ENCODE measurements at places on chromosomes 6 and 20.

DNA sequence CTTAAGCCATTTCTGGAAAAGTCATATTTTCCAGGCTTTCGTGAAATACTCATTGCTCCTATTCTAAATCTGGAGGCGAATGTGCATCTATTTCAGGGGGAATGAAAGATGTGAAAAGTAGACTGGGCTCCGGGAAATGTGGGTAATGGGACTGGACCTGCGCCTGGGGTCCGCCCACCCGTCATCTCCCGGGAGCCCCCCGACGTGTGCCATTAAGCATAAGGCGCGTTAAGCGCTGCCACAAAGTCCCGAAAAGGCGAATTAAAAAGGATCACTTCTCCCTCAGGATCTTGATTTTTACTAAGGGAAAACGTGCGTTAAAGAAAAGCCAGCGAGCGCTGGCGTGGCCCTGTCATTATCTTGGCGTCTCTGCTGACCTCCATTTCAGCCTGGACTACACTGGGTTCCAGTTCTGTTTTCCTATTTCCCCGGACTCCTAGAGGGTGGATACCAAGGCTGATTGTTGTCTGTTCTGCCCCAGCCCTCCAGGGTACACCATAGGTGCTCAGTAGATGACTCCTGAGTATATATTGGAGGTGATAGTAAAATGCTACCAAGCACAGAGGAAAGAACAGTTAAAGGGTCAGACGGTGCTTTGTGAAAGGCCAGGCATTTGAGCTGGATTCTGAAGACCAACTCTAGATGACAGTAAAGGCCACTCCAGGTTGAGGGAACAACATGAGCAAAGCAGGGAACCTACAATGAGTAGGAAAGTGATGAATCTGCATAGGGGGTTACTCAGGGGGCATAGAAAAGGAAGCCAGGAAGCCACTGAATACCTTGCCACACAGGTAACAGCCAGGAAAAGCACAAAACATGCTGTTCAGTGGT lies 89.2 kb upstream of the ARID1B start:
- DNase-seq, result peak; percentile 58

- DNase-seq, result no peak
Observed at GRCh38 chr6:52230685-52231084, 13.6 kb downstream of the IL17F start.

- DNase-seq, result no peak
Observed at GRCh38 chr6:166605752-166606151, 19.3 kb upstream of the RAMACL start.

GRCh38 chr6:8639928-8640649 lies 204.7 kb upstream of the SLC35B3 start:
- DNase-seq, result no peak

- no peak for DNase-seq
Observed at GRCh38 chr6:154228521-154228905, 128.1 kb downstream of the IPCEF1 start.

DNA sequence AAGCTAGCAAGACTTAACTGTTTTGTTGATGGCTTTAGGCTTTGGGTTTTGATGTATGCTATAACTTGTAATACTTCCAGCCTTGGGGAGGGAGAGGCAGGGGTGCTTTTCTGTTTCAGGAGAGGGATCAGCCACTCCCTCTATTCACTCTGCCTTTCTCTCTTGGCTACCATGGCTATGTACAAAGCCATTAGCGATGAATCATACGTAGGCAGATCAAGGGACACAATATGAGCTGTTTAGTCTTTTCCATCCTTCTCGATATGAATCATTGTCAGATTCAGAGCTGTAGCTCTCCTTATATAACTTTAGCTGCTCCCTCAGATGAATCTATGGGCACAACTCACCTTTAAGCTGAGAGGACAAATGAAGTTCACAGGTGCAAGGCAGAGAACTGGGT lies 230.6 kb downstream of the TSHZ2 start:
- DNase-seq, result no peak

DNA sequence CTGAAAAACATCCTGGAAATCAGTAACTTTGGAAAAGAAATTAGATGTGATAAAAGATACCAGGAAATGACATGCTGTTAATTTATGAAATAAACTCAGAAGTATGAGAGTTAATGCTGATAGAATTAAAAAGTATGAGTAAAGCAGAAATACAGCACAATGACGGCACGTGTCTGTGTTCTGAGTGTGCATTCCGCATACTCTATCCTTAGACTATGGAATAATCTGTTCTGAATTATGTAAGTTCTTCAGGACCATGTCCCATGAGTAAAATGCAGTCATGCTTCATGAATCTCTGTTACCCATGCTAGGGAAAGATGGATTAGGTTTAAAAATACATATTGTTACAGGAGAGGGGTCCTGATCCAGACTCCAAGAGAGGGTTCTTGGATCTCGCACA lies 21.7 kb downstream of the HECA start:
- DNase-seq, result no peak

GRCh38 chr6:135798751-135799515 lies 52.6 kb upstream of the PDE7B start:
- no peak for DNase-seq

DNA sequence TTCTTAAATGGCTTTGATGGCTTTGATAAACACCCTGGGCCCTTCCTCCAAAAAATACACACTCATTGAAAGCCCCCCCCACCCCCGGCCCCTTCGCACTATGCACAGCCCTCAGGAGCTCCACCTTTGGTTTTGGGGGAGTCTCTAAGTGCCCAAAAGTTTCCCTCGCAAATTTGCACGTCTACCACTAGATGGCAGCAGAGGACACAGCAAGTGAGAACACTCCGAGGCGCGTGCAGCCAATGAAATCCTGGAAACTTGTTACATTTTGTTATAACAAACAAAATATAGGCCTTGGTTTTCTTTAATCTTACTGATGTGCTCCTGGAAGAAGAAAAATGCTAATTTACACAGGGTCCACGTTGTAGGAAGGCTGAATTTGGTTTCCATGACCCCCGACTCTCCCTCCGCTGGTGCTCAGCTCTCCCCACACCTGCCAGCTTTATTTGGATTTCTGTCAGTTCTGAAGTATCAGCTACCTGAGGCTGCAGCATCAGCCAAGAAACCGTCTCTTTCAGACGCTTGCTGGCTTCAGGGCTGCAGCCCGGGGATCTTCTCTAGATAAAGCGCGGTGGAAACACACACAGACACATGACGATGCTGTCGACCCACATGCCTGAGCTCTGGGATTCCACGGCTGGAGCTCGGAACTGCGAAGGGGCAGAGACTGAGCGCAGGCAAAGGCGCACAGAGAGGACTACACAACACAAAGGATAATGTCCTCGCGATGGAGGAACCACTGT lies 148.3 kb upstream of the RPS6KA2 start:
- DNase-seq, result peak; percentile 75

DNA sequence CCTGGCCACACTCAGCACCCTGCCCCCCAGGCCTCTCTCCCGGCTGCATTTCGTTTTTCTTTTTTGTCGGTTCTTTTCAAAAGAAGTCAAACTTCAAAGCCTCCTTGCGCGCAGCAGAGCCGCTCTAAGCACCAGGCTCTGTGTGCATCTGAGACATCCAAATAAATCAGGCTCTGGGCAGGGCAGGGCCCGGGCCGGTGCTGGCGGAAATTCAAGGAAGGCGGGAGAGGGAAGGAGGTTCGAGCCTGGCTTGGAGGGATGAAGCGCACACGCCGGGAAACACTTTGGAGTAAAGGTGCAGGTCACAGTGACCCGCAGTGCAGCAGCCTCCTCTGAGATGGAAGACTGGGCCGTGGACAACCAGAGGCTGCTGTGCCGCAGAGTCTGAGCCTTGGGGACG lies 5.8 kb downstream of the GATA5 start:
- no peak for DNase-seq

DNA sequence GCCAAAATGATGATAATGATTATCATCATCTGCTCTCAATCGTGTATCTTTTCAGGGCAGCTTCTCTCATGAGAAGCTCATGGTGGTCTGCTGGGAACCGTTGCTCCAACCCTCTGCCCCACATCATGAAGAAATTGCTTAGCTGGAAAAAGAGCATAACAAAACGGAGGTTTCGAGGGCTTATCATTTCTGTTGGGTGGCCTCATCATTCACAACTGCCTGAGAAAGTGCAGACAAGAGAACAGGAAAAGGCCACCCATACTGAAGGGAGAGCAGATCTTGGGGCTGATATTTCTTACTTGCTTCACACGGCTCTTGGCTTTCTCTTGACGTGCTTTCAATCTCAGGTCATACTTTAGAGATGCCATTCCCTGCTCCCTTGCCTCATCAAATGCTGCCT lies 471.6 kb downstream of the CD83 start:
- DNase-seq, result no peak

DNA sequence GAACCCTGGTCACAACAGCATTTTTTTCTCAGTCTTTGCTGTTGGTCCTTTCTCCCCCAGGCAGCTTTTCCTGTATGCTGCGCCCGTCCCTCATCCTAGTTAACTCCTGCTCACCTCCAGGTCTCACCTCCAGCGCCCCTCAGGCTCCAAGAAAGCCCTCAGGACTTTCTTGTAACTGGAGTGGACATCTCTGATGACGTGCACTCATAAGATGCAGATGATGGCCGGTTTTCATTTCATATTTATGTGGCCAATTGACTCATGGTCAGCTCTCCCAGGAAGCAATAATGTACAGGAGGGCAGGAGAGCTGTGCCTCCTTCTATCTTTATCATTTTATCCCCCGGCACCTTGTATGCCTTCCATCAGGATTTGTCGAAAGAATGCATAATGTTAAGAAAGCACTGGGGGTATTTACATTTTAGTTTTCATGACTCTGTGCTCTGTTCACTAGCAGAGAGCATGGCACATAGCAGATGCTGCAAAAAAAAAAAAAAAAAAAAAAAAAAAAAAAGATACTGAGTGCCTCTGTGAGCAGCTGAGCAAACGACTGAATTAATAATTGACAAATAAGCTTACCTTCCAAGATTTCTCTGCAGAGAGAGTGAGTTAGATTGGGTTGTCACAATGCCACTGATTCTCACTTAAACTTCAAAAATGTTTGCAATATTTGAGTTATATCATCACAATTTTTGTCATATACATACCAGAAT lies 170.2 kb downstream of the DOK5 start:
- DNase-seq, result no peak

GRCh38 chr20:58374906-58375758 lies 13.9 kb upstream of the VAPB start:
- no peak for DNase-seq

DNA sequence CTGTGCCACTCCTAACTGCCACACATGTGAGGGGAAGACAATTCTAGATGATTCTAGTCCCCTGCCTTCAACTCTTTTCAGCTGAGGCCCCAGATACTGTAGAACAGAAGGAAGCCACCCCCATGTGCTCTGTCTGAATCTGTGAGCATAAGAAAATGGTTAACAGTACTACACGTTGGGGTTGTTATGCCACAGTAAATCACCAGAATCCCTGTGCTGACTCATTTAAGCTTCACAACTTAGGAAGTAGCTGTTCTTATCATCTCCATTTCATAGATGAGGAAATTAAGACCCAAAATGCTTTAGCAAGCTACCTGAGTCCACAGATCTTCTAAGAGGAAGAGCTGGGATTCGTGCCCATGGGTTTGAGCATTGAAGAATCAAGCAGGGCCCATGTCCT lies 27.4 kb upstream of the SCRT2 start:
- DNase-seq, result no peak

- DNase-seq, result no peak
Observed at GRCh38 chr6:161694995-161695394, 421.1 kb upstream of the AGPAT4 start.

DNA sequence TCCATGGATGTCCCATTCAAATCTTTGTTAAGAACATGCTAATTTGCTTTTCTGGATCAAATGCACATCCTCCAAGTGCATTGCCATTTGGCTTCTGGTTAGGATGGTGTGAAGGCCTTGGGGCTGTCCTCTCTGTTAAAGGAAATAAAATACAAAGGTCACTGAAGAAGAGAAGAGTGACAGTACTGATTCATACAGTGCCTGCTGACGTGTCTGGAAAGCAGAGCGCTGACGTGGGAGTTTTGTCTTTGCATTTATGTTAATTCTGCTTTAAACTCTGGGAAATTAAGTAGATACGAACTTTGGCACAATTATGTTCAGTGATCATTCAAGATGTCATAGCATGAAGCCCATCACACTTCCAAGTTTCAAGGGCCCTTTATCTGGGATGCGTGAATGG lies 33.2 kb downstream of the SYNDIG1 start:
- DNase-seq, result no peak

DNA sequence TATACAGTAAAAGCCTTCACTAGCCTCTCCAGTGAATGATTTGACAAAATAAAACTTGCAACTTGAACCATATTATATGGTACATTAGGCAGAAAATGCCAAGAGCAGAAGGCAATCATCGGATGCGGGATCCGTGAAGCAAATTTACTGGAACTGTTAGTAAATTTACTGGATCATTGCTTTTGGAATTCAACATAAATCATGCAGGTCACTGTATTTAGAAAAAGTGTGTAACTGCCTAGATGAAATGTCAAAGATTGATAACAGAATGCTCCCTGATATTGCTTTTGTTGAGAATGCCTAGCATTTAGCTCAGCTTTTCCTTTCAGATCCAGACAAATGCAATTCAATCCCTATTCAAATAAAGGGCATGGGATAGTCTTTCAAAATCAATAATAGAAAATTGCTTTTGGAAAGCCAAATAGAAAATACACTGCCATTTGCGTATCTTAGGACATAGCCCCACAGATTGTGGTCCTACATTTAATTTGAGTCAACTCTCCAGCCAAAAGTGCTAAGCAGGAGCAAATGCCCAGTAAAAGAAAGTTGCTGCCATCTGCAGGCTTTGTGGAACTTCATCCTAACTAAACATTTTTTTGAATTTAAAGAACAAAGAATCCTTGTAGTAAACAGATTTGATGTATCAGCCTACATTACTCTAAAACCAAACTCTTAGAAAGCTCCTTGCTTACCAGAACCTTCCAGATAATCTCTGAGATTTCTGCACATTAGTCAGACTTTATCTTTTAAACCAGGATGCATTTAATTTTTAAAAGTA lies 109.5 kb upstream of the HSF2 start:
- DNase-seq, result peak; percentile 3

- peak; percentile 27 for DNase-seq
Observed at GRCh38 chr6:121305957-121306607, 28.2 kb downstream of the TBC1D32 start.

- DNase-seq, result no peak
Observed at GRCh38 chr20:63554361-63555278, 661 bp downstream of the FNDC11 start.

Measured in SK-N-SH (cell line).